ENCODE measurements at places on chromosomes 4 and X.

GRCh38 chr4:5389756-5390310 is 318.5 kb downstream of the EVC2 start:
- no peak for DNase-seq

- DNase-seq, result no peak
These were observed 41.4 kb upstream of the CXCL13 start for GRCh38 chr4:77564231-77564630.

GRCh38 chr4:38678078-38678477 is 14.1 kb downstream of the KLF3 start:
- no peak for DNase-seq

- no peak for DNase-seq
These were observed 31.6 kb upstream of the RPS6KA6 start for GRCh38 chrX:84219551-84219950.

GRCh38 chr4:88522702-88523324 is 763 bp downstream of the PYURF start:
- peak; percentile 33 for DNase-seq

DNA sequence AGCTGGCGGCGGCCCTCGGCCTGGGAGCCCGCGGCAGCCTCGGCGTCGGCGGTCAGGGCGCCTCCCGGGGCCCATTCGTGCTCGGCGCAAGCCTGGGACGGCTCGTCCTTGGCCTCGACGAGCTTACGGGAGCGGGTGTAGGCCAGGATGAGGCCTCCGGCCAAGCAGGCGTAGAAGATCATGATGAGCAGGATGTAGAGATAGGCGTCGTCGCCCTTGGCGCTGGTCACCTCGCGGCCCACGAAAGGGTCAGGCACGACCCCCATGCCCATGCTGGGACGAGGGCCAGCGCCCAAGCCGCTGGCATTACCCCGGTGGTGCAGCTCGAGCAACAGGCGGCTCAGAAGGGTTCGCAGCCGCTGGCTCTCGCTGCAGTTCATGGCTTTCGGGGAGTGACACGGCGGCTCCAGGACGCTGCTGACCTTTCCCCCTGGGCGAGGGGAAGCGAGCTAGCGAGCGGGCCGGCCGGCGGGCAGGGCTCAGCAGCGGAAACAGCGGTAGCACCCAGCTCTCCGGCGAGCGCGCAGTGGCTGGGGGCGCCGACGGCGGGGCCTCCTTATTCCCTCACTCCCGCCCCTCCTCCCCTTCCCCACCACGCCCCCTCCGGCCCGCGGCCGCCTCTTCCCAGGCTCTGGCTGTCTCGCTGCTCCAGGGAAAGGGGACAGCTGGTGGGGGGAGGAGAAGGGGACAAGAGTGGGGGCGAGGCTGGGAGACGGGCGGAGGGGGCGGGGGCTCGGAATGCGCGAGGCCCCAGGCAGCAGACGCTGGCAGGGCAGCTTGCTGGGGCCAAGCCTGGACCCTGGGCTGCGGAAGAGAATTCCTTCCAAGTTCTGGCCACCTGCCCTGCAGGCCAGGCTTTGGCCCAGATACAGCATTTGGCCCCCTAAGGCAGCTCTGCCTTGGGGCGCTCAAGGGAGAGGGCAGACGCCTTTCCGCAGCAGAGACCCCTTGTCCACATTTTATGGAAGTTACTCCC is at the start of gene KCNE5:
Gene KCNE5, minus strand, starts transcription at position 532 of the 976 bp plus-strand sequence. Its CDS starts 152 bp downstream, at position 380.
- DNase-seq, result no peak

Data from NAMALWA (cell line).